ENCODE measurements at places on chromosomes 6 and 20.

DNA sequence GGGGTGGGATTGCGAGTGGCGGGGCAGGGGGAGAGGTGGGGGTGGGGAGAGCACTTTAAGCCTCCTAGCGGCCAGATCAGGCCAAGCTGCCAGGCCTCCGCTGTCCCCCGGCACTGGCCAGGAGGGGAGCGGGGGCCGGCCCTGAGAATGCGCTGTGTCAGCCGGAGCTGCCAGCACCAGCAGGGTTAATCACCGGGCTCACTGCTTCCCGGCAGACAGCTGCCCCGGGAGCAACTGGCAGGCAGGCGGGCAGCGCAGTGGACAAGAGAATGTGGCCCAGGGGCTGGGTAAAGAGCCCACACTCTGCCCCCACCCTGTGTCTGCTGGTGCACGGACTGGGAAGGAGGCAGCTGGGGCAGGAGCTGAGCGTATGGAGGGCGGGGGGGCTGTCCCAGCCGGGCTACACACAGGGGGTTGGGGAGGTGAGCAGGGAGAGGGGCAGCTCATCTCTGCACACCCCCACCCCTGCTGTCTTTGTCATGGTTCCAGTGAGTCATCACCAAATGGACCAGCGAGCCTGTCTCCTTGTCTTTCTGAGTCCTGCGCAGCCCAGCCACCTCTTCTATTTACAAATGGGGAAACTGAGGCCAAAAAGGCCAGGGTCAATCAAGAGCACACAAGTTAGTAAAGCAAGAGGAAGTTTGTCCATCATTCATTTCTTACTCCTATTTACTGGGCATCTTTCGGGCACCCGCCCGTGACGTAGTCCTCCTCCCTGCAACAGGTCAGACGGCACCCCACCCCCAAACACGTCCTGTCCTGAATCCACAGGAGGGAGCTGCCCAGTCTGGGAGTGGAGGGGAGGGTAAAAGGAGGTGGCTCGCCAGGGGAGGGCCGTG, 2.1 kb upstream of the LAMA5 start:
- DNase-seq, result peak; percentile 13

GRCh38 chr20:41508335-41508734, 109.8 kb downstream of the CHD6 start:
- peak; percentile 12 for DNase-seq

- peak; percentile 3 for DNase-seq
Measured at GRCh38 chr20:54208548-54209176, 775 bp downstream of the PFDN4 start.

- no peak for DNase-seq
Measured at GRCh38 chr20:1563598-1563997, 6.1 kb upstream of the SIRPD start.

- peak; percentile 41 for DNase-seq
Measured at GRCh38 chr6:134201716-134202115, 116.2 kb downstream of the SGK1 start.

GRCh38 chr6:128216917-128217316, 303.5 kb downstream of the PTPRK start:
- DNase-seq, result no peak

DNA sequence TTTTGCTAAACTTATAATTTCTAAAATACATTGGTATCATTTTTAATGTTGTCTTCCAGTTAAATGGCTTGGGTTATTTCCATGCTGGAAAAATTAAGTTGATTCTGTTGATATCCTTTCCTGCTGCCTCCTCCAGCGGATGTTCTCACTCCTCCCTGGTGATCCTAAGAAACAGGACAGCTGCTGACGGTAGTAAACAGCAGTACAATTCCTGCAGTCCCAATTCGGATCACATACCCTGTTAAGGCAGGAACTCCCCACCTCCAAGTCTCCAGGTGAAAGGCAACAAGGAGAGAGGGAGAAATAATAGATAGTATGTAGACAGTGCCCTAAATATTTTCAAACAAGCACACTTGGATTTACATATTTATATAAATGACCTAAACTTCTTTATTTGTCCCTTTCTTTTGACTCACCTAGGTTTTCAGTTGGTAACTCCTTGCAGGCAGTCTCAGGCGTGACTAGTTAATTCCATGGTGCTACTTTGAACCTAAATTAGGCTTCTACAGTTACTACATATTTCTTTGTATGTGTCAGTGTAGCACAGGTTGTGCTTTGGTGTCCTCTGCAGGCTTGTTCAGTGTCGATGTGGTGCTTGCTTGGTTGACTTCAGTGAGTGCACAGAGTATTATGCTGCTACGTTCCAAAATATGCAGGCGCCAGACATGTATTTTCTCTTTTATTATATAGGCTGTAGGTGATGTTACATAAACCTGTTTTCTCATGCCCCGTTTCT, 126.0 kb downstream of the ADGRB3 start:
- no peak for DNase-seq

GRCh38 chr6:149082320-149082719, 235.2 kb upstream of the TAB2 start:
- DNase-seq, result peak; percentile 72

GRCh38 chr20:13736436-13737191, 48.1 kb downstream of the ESF1 start:
- no peak for DNase-seq

GRCh38 chr20:41174782-41175181, 37.4 kb downstream of the PLCG1 start:
- no peak for DNase-seq

GRCh38 chr20:19254956-19255355, 42.5 kb downstream of the SLC24A3 start:
- no peak for DNase-seq

DNA sequence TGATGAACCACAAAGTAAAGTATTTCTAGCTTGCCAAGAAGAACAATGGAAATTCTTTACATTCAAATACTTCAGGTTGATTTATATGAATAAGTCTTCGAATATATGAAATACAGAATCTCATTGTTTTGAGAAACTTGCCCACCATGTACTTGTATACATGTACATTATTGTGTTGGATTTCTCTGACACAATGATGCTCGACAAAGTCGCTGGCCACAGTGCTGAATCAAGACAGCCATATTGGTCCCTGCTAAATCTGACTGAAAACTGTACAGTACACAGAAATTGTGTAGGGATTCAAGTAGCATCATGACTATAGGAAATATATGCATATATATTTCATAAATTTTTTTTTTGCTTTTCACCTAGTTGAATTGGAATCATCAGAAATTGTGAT, 13.1 kb upstream of the LIN28B start:
- DNase-seq, result no peak

DNA sequence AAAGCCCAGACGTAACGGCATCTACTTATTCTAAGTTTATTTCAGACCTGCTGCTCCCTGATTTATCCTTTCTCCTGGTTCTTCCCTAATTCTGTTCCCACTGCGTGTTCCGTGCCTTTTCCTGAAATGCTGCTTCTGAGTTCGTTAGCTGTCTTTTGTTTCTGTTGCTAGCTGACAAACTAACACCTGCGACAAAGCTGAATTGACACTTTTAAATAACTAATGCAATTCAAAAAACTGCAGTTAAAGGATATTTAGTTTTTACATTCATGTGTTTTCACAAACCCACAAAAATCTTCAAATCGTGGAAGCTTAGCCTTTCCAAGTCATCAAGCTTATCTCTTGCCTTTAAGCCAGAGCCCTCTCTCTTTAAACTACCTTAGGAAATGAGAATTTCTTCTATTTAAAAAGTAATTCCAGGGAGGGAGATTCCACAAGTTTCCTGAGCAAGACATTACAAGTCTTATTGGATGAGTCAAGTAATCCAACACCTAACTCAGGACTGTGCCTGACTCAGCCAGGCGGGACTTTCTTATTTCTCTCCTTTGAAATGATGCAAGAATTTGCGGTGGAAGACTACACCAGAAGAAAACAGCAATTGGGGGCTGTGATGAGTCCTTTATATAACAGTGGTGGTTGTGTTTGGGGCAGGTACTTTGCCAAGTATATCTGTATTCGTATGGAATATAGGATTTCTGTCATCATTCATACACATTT, 6.3 kb downstream of the ADTRP start:
- peak; percentile 87 for DNase-seq

DNA sequence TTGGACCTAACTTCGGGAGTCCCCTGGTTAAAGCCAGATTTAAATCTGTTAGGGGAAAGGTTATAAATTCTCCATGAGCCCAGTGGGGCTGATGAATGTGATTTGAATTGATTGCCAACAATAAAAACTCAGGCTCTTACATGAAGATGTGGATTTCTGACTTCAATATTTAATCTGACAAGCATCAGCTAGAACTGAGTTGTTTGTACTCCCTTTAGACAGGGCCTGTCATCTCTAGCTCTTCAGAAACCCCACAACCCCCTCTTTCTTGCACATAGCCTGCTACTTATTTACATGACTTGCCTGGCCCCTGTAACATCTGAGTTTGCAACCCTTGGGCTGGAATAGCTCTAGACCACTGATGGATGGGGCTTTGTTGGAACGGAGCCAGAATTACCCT, 191.6 kb upstream of the PLCB4 start:
- no peak for DNase-seq

GRCh38 chr20:23381876-23382275, 19.9 kb downstream of the GZF1 start:
- no peak for DNase-seq

DNA sequence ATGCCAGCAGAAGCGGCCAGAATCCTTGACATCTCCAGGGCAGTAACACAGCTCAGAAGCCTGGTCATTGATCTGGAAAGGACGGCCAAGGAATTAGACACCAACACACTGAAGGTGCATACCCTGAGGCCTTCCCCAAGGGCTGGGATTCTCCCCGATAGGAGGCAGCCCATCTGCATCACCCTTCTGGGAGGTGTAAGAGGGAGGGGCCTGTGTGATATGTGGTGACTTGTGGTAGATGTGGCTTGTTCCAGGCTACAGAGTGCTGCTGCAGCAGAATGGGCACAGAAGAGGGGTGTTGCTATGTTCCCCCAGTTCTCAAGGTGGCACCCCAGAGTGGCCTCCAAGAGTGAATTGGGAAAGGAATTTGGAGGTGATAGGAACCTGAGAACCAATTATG, 11.2 kb downstream of the TRIM40 start:
- no peak for DNase-seq

- peak; percentile 93 for DNase-seq
Measured at GRCh38 chr6:6386010-6386409, 65.5 kb upstream of the F13A1 start.

DNA sequence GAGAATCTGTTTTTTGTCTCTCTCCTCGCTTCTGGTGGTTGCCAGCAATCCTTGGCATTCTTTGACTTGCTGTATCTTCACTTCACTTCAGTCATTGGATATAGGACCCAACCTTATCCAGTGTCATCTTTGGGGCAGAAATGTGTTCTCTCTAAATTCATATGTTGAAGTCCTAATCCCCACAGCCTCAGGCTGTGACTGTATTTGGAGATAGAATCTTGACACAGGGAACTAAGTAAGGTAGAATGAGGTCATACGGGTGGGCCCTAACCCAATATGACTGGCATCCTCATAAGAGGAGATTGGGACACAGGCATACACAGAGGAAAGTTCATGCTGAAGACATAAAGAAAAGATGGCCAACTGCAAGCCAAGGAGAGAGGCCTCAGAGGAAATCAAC, 51.9 kb upstream of the TPD52L1 start:
- DNase-seq, result no peak

DNA sequence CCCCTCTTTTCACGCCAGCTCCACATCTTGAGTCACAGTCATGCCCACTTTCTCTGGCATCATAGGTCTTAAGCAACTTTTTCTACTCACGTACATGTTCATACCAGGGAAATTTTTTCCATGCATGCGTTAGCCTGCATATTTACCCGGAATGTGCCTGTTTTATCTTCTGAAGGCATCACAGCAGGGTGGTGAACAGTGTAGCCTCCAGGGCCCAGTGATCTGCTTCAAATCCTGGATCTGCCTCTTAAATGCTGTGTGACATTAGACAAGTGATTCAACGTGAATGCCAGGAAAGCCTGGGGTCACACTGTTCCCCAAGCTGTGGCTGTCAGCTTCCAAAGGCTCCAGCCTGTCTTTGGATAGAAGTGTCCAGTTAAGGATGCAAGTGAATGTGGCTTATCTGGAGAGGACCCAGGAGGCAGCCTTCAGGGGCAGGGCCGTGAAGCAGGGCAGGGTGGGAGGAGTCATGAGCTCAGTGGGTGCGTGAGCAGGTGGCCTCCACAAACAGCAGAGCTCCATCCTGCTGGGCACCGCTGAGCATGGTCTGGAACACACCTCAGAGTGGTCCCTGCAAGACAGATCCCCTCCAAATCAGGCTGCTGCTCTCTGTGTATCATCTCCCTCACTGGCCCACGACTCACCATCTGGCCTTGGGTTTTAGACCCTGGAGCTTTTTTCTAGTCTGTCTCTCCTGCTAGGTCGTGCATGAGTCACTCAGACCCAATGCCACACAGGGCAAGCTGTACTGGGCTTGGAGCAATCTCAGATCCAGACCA, 30.4 kb upstream of the CD93 start:
- peak; percentile 89 for DNase-seq

GRCh38 chr20:13447385-13448180, 191.1 kb downstream of the TASP1 start:
- DNase-seq, result no peak

- DNase-seq, result no peak
Measured at GRCh38 chr6:31402324-31403282, 792 bp upstream of the MICA start.

Measured in inflammatory macrophage treated with lipopolysaccharide for 4 hours (primary cell).